CD4-positive, CD25-positive, alpha-beta regulatory T cell (primary cell): ENCODE measurements at places on chromosomes 1 and 21.

- peak; percentile 82 for DNase-seq
Observed at GRCh38 chr1:9787702-9788101, 36.1 kb downstream of the CLSTN1 start.

DNA sequence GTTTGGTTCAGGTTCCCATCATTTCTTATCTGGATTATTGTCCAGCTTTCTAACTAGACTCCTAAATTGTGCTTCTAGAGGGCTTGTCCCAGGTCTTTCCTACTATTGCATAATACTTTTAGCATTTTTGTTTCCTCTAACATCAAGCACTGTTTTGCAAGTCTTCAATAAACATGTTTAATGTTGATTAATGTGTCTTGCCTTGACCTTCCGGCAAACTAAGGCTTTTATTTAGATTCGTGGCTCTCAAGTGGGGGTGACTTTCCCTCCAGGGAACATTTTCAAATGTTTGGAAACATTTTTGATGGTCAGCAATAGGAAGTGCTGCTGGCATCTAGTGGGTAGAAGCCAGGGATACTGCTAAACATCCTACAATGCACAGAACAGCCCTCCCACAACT, 90.7 kb downstream of the RPE65 start:
- no peak for DNase-seq

DNA sequence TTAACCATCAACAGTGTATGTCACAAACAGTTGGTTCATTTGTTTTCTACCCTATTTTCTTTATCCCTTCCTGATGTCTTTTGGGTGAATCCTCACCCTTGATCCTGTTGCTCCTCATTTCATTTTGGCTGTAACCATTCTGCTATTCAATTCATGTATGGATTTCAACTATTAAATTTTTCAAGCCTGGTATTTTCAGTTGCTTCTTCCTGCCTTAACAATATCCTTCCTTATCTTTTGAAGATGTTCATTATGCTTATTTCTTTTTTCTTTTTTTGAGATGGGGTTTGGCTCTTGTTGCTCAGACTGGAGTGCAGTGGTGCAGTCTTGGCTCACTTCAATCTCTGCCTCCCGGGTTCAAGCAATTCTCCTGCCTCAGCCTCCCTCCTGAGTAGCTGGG, 2.8 kb upstream of the RNU5D-1 start:
- no peak for DNase-seq

- no peak for DNase-seq
Observed at GRCh38 chr1:170704256-170704655, 40.3 kb downstream of the PRRX1 start.

DNA sequence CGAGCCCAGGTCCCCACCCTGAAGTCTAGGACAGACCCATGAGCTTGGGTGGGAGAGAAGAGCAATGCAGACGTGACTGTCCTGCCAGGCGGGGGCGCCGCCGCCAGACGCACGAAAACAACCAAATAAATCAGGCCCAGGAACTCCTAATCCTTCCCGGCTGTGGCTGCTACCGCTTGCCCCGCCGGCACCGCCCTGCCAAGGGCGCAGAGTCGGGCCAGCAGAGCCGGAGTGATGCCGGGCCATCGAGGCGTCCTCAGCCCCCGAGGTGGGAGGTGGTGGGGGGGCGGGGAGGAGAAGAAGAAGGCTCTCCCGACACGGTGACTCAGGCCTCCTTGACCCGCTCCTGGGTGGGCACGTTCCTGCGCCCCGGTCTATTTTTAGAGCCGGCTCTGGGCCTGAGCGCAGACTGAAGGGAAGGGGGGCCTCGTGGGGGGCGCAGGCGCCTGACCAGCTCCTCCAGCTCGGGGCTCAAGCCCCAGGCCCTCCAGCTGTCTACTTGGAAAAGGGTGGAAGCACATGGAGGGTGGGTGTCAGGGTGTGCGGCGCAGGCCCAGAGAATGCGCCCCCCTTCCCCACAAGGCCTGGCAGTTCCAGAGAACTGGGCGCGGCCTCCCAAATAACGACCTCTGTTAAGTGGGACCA, 10.7 kb upstream of the COL16A1 start:
- DNase-seq = peak; percentile 24

- DNase-seq = no peak
Observed at GRCh38 chr1:69221524-69221923, 346.2 kb upstream of the LRRC7 start.

GRCh38 chr1:23330846-23331245, 13.2 kb downstream of the HNRNPR start:
- DNase-seq = no peak

GRCh38 chr21:29347274-29347681, 48.6 kb downstream of the BACH1 start:
- no peak for DNase-seq

DNA sequence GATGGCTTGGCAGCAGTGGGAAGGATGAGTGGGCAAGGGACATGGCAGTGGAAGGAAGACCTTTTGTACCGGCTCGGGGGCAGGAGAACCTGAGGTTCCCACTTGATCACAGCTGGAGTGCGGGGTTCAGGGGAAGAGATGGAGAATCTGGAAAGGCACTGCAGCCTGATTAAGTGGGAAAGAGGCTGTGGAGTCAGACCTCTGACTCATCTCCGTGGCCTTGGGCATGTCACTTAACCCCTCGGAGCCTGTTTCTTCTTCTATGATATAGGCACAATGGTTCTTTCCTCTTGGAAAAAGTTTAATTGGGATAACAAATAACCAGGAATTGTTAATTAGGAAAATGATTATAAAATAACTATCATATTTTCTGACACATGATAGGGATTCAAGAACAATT, 13.1 kb upstream of the TMEM61 start:
- no peak for DNase-seq

- peak; percentile 77 for DNase-seq
Observed at GRCh38 chr1:147273409-147274336, 31.2 kb downstream of the CHD1L start.

DNA sequence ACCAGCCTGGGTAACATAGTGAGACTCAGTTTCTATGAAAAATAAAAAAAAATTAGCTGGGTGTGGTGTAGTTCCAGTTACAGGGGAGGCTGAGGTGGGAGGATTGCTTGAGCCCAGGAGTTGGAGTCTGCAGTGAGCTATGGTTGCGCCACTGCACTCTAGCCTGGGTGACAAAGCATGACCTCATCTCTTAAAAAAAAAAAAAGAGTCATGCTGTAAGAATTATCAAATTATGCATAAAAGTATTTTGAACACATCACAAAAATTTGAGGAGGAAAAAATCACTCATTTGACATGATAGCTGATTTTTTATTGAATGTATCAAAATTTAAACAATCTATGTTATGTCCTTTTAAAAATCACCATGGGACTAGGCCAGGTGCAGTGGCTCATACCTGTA, 17.8 kb downstream of the CCDC30 start:
- DNase-seq = no peak

- no peak for DNase-seq
Observed at GRCh38 chr1:20160034-20160433, 20.9 kb downstream of the PLA2G2F start.

- DNase-seq = no peak
Observed at GRCh38 chr1:110948038-110948810, 15.5 kb downstream of the LRIF1 start.

DNA sequence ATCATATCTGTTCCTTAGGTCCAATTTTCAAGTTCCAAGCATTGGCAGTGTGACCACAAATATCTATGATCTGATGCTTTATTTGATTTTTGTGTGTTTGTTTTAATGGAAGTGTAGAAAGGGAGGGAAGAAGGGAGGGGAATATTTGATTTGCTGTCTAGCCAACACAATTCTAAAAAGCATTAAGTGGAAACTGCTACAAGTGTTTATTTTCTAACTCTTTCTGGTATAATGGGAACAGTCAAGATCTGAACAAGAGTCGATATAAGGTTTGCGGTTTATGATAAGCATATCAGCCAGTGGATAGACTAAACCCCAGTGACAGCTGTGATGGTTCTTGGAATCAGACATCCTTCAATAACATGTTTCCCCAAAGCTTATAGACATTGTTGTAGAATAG, 267.8 kb upstream of the SNX7 start:
- DNase-seq = no peak

DNA sequence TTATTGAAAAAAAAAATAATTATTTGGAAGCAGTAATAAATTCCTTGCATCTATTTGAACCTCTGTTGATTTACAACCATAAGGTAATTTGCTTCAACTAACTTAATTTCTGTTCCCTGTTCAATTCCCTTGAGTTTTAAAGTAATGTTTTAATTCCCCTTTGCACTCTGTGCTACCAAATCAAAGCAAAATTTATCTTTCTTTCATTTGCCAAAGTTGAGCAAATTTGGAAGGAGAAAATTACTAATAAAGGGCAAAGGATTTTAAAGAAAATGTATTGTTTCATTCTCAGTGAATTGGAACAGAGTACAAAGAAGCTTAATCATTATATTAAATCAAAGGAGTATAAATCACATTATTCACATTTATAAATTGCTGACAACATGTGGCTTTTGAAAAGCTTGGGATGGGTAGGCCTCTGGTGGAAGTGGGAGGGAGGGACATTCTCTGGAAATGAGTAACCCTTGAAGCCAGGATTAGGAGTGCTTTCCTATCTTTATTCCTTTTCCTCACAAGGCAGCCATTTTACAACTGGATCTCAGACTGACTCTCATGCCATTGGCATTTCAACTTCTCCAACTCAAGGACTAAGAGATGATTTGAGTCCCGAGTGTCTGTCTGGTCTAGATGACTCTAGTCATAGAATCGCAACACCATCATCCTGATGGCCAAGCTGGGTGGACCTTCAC, 331.6 kb upstream of the DUSP10 start:
- no peak for DNase-seq

DNA sequence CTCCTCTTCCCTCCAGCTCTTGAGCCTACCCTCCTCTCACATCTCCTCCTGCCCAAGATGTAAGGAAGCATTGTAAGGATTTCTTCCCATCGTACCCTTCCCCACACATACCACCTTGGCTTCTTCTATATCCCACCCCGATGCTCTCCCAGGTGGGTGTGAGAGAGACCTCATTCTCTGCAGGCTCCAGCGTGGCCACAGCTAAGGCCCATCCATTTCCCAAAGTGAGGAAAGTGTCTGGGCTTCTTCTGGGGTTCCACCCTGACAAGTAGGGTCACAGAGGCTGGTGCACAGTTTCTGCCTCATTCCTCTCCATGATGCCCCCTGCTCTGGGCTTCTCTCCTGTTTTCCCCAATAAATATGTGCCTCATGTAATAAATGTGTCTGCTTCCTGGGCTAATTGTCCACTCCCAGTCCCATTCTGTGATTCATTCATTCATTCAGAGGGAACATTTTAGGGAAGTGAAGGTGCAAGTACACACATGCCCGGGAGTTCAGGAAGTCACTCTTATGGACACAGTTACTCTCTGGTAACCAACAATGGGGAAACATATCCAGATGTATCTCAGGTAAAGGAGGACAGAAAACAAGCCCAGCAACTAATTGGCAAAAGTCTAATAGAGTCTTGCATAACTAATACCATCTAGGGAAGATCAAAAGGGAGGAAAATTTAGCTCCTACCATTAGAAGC, 1.9 kb downstream of the SPRR4 start:
- no peak for DNase-seq

DNA sequence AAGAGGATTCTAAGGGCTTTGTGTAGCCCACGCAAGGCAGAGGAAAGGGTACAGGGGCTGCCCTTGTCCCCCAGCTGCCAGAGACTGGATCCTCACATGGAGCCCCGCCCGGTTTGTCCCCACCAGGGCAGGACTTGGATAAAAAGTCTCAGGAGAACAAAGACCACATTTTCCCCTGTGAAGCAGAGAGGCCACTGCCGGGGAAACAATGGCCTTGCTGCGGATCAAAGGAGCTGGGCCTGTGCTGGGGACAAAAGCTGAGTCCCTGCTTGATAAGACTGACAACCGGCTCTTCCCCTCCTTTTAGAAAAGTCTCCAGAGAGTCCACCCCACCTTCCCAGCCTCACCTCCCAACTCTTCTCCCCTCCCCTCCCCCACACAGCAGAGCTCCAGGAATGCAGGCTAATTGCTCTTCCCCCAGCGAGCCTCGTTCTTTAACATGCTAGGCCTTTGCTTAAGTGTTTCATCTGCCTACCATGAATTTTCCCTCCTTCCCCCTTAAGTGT, 142.4 kb downstream of the PLPP3 start:
- DNase-seq = no peak

DNA sequence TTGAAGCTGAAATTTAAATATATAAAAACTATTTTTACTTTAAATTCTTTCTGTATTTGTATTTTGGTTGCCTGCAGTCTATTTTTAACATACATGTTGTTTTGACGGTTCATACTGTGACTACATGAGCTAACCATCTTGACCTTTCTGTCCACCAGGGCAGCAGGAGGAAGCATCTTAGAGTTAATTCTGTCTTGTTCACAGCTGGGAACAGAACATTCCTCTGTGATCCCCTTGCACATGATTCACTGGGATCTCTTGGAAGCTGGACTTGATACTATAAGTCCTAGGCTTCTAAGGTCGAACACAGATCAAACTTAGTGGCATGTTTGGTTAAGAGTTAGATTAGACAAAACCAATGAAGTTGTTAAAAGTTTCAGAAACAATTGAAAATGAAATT, 99.7 kb downstream of the NFIA start:
- DNase-seq = no peak

DNA sequence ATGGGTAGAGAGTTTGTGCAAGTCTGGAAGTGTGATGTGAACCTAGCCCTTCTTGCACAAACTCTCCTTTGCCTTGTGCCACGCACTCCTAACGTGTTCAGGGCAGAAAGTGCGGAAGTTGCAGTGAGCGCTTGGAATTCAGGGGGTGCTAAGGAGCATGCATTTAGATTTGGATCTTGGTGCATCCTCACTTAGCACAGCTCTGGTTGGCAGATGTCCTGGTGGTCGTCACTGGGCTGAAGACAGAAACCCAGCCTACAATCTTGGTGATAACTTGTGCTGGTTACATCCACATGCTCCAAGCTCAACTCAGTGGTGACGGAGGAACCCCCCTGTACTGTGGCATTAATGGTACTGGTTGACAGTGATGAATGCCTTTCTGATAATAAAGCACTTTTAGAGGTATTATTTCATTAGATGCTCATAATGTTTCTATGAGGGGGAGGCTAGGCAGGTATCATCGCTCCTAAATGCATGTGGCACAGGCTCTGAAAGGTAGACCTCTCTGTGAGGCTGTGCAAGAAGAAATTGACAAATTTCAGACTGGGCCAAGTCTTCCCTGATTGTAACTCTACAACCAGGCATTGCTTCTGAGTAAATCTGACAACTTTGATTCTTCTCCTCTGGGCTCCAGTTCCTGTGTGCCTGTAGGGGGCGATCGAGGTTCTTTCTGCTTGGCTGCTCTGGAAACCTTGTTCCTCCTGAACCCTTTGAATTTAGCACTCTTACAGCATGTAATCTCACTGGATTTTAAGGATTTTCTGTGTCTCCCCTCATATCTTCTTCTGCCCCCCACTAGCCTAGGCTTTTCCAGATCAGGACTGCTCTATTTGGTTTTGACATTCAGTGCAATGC, 40.6 kb downstream of the MAPKAPK2 start:
- peak; percentile 72 for DNase-seq

- DNase-seq = no peak
Observed at GRCh38 chr21:16594191-16594590, 864.4 kb downstream of the USP25 start.

GRCh38 chr1:159092036-159092760, 15.6 kb upstream of the AIM2 start:
- DNase-seq = no peak
